T-helper 2 cell (primary cell): ENCODE measurements at places on chromosomes 3 and 15.

GRCh38 chr3:119295816-119296726 is 1.9 kb downstream of the ARHGAP31 start:
- DNase-seq, result no peak

DNA sequence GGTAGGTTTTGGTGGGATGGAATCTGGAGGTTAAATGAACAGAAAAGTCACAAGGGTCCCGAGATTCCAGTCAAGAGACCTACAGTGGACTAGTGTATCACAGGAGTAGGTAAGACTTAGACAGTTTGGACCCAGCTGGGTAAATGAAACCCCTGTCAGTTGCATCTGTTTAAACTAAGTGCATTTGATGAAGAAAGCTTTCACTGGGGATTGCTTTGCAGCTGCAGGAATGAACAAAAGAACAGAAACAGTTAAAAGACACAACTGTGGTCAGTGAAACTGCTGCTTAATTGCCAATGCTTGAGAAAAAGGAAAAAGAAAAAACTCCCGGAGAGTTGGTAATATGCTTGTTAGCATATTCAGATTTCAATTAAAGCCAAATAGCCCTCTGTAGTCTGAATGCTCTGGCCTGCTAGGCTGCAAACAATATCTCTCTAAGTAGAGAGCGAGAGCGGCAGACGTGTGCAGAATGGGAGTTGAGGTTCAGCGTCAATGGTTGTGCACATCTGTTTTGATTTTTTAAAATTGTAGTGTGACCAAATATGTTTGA is 37.1 kb downstream of the OXNAD1 start:
- DNase-seq, result no peak

- DNase-seq, result no peak
Observed at GRCh38 chr3:192850451-192850981, 67.1 kb downstream of the MB21D2 start.

GRCh38 chr3:127668906-127669305 is 3.8 kb upstream of the ABTB1 start:
- no peak for DNase-seq

DNA sequence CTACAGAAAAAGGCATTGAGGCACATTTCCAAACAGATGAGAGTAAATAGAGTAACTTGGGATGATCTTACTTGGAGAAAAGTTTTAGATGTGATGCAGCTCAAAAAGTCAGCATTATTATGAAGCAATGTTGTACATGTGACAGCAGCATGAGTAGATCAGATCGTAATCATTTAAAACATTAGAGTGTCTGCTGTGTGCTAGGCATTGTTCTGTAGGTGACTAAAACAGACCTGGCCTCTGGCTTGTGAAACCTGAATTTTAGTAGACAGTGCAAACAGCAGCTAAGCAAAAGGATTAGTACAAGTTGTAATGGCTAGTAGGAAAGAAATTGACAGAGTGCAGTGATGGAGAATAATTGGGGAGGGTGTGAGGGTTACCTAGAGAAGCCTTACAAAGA is 15.1 kb downstream of the UBE2E1 start:
- no peak for DNase-seq

GRCh38 chr3:44072601-44073540 is 168.8 kb upstream of the TOPAZ1 start:
- DNase-seq, result no peak

- DNase-seq, result no peak
Observed at GRCh38 chr3:61417352-61417751, 144.0 kb upstream of the PTPRG start.

- no peak for DNase-seq
Observed at GRCh38 chr3:177104299-177104992, 92.8 kb downstream of the TBL1XR1 start.

GRCh38 chr3:11392014-11392859 is 120.0 kb downstream of the ATG7 start:
- no peak for DNase-seq

- DNase-seq, result no peak
Observed at GRCh38 chr15:64740311-64741170, 34.8 kb downstream of the RBPMS2 start.

DNA sequence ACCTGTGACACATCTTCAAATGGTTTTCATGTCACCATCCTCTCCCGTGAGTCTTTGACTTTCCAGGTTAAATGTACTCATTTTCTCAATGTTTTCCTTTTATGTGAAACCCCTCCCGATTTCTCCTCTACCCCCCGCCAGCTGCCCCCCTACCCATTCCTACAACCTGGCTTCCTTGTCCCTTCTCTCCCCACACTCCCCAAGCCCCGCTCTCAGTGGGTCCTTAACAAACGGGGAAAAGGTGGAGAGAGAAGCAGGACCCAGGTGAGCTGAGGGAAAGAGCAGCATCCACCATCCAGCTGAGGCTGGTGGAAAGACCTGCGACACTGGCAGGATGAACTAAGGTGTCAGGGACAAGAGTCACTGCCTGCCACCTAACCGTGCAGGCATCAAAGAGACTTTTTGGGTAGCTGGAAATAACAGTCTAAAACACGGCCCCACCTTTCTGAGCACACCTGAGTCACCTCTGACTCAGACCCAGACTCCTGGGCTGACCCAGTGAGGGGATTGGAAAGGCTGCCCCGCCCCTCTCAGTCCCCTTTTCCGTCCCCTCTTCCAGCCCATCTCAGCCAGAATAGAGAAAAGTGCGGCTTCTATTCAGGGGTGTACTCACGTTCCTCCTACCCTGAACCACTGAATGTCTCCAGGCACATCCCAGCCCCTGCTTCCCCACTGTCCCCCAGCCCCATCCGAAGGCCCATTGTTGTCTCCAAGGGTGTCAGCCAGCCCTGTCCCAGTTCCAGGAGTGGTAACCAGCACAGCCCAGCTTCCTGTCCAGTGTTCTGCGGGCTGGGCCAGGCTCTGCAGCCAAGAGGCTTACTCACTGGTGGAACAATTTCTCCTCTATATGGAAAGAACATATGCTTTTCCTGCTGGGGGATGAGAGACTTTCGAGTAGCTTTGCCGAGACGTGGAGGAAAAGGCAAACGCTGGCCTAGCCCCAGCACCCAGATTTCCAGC is 20.4 kb downstream of the ISG20 start:
- DNase-seq, result no peak

GRCh38 chr3:76765511-76765910 is 274.4 kb upstream of the ROBO2 start:
- no peak for DNase-seq
